ENCODE measurements at places on chromosomes 6 and 20.

- no peak for DNase-seq
These were observed 187.1 kb downstream of the SOX4 start for GRCh38 chr6:21780679-21781078.

DNA sequence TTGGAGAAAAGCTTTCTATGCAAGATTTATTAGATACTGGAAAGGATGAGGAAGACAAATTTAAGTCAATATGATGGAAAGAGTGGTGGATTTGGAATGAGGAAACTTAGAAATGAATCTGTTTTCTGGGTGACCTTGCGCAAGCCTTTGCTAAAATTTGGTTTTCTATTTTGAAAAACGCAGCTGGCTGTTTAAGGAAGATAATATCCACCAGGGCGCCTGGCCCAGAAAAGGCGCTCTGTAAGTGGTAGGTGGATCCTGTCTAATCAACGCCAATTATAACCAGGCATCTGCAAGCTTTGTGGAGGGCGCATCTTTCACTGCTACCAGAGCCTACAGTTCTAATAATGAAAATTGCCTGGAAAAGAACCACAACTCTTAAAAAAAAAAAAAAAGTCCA is 398 bp upstream of the SPATS1 start:
- no peak for DNase-seq

DNA sequence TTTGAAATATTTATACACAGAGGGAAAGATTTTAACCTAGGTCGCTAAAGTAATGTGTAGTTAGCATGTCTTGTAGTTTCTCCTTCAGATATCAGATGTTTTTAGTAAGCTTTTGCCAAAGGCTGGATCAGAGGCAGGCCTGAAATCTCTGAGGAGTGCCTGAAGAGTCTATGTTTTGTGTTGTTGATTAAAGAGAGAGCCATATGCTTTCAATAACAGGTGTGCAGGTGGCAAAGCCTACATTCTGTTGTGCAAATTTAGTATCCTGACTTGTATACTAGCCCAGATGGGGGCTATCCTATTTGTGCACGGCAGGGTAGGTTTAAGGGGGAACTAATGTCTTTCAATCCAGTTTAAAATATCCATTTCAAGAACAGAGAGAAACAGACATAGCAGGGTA is 167.1 kb upstream of the ATXN1 start:
- no peak for DNase-seq

DNA sequence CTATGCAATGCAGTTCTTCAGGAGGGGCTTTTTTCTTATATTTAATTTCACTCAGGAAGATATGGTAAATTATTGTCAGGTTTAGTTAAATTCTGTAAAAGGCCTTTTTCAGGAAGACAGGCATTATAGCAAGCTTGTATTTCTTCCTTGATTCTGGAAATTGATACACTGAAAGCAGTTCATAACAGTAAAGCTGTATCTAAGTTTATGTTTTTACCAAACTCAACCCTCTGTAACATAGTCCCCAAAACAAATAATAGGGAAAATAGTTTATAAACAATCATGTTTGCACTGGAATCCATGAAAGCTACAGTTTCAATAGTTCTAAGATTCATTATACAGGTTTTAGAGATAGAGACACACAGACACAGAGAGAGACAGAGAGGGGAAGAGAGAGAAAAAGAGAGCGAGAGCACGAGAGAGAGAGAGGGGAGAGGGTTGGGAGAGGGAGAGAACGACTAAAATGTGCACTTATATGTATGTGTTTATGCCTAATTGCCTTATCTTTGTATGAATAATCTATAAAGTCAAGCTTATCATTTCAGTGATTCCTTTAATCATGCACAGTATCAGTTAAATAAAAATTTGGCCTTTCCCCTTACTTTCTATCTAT is 454.4 kb downstream of the RFPL4B start:
- no peak for DNase-seq
